ENCODE measurements at places on chromosomes 16 and 17. TPM values are rescaled to one million over a fixed set of nuclear protein-coding genes. Genes with fewer than 3 reads are reported as not detected.

IRF8 gene
- total RNA-seq = 1.6 TPM

MLKL gene
- total RNA-seq = 4.9 TPM

QRICH2 gene
- 1.8 TPM for total RNA-seq

SOX8 gene
- 1.8 TPM for total RNA-seq

DNA sequence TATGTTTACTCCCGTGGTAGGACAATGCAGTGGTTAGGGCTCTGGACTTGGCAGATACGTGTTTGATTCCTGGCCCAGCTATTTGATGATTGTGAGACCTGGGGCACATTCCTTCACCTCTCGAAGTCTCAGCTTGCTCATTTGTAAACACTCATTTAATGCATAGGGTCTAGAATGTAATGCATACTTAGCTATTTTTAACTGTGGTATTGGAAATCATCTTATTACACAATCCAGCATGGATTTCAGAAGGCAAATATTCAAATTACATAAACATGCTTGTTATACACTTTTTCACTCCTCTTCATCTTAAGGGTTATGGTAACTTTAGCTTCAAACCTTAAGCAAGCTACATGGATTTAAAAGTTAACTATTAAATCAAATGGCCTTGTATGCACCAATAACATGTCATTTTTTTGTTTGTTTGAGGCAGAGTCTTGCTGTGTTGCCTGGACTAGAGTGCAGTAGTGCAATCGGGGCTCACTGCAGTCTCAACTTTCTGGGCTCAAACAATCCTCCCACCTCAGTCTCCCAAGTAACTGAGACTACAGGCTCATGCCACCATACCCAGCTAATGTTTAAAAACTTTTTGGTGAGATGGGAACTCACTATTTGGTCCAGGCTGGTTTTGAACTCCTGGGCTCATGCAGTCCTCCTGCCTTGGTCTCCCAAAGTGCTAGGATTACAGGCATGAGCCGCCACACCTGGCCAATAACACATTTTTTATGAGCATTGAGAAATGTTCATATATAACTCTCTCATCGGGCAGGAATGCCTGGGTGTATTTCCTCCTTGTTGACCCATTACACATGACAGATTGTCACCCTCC, 52.5 kb downstream of the VAT1L start:
- DNase-seq = no peak

GRCh38 chr16:89873109-89873971, at the start of gene TCF25:
TCF25 (plus strand) TSS chr16:89873592; CDS start chr16:89873668, 76 bp downstream.
- DNase-seq = peak; percentile 92

- peak; percentile 90 for DNase-seq
Measured at GRCh38 chr16:1414532-1415260, at the start of gene UNKL. UNKL (minus strand) TSS chr16:1414704; CDS start chr16:1414691, 13 bp downstream.

DNA sequence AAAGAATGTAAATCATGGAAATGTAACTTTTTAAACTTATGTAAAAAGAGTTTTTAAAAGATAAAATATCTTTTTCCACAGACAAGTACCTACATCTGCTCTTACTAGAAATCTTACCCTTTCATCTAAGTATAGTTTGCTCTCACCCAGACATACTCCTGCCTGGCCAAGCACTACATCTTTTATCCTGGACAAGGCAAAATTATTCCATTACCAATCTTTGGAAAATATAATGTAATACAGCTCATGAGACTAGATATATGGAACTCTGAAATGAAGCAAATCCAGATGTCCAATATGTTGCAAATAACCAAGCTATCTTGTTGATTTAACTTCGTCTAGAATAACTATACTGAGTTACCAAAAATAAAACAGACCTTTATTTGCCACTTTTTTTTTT, 50.0 kb downstream of the VMP1 start:
- no peak for DNase-seq

DNA sequence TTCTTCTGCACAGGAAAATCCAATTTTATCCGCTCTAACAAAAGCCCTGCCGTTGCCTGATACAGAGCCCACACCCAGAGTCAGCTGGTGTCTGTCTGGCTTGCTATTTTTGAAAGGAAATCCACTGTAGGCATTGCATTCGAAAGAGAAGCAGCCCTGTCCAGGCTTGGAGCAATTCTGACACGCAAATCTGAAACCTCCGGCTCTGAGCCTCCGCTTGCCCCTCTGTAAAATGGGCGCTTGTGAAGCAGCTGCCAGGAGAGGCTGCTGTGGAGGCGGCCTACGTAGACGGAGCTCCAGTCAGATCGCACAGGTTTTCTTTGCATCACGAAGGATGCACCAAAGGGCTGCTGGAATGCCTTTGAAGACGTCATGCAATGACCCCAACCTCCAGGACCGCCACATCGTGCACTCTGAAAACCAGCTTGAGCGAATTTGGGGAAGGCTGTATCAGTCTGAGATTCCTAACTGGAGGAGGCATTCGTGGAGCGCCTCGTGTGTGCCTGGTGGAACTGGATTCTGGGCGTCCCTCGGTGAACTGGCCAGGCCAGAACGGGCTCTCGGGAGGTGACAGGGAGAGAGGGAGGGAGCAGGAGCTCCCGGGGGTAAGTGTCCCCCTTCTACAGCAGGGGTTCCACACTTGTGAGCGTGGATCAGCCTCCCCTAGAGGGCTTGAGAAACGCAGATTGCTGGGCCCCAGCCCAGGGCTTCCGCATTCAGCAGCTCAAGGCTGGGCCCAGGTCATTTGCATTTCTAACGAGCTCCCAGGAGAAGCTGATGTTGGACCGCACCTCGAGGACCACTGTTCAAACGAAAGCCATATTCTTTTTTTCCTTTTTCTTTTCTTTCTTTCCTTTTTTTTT, 215.5 kb downstream of the MRTFB start:
- DNase-seq = no peak

GRCh38 chr17:12457493-12457892, 208.2 kb upstream of the MYOCD start:
- DNase-seq = no peak

GRCh38 chr16:65790768-65791167, 575.7 kb upstream of the CDH5 start:
- no peak for DNase-seq

DNA sequence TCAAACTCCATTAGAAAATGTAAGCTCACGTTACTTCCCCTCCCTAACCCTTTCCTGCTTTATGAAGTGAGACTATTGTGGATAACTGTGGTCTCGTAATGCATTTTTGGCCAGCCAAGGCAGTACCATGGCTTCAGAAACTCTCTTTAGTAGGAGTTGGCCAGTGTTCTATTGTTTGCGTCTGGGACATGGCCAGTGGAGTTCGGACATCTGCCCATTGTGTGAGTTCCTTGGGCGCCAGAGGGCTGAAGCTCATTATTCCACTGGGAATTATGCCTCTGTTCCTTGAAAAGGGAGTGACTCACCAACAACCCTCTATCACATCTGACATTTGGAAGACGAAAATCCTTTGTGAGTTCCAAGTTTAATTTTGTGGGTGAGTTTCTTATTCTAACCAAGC, 319.5 kb upstream of the SOX9 start:
- no peak for DNase-seq

- no peak for DNase-seq
Measured at GRCh38 chr17:80968602-80969029, 23.0 kb upstream of the CHMP6 start.

GRCh38 chr17:58402679-58403078, 14.7 kb downstream of the RNF43 start:
- DNase-seq = no peak

- DNase-seq = no peak
Measured at GRCh38 chr16:58128181-58128631, 975 bp downstream of the CFAP20 start.

- no peak for DNase-seq
Measured at GRCh38 chr17:64938290-64938689, 19.0 kb upstream of the LRRC37A3 start.

- DNase-seq = no peak
Measured at GRCh38 chr16:21991621-21992020, 9.3 kb downstream of the PDZD9 start.

DNA sequence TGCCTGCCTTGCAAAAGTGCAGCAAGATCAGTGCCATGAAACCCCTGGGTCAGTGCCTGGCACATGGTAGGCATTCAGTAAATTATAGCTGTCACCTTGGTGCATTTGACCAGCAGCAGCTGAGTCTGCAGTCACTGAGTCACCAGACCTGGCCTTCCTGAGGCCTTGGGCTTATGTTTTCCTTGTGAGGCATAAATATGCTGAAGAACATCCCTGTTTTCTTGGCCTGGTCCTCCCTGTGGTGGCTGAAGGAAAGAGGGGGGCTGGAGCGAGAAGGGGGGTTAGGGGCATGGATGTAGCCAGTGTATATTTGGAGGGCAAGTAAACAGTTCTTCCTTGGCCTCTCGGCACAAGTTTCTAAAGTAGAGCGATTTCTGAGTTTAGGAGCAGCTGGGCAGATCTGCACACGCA, 26.5 kb downstream of the EPN2 start:
- DNase-seq = no peak

DNA sequence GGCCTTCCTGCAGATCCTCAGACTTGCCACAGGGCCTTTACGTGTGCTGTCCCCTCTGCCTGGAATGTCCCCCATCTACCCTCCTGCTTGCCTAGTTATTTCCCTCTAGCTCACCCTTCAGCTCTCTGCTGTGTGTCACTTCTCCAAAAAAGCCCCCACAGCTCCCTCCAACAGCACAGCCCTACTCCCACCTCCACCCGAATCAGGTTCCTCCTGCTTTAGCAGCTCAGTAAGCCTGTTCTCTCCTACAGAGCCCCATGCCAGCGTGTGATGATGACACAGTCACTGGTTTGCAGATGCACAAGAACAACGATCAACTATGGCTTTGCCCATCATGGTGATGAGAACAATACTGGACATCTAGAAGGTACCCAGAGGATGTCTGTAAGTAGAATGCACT, 7.1 kb upstream of the SAMD14 start:
- DNase-seq = no peak

DNA sequence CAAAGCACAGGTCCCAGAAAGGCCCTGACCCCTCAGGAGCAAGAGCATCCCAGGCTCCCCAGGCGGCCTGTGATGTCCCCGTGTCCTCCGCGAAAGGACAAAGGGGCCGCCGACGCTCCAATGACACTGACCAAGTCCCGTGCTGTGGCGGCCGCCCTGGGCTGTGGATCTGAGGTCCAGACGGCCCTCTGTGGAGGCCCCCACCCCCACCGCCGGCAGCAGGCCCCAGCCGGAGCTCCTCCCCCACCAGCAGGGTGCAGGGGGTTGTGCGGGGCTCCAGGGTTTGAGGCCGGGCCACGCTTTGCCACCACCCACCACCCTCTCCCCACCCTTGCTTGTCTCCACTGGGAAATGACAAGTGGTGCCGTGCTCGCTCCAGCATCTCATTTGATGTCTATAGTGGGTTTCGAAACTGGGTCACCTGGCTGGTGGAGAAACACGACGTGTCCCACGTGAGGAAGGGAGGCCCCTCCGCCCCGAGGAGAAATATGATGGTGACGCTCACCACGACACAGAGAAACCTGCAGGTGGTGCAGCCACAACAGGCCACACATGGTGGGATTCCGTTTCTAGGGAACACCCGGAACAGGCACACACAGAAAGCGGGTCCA, 31.2 kb upstream of the ZNF469 start:
- DNase-seq = no peak

GRCh38 chr17:78384479-78385175, 6.2 kb downstream of the PGS1 start:
- no peak for DNase-seq

DNA sequence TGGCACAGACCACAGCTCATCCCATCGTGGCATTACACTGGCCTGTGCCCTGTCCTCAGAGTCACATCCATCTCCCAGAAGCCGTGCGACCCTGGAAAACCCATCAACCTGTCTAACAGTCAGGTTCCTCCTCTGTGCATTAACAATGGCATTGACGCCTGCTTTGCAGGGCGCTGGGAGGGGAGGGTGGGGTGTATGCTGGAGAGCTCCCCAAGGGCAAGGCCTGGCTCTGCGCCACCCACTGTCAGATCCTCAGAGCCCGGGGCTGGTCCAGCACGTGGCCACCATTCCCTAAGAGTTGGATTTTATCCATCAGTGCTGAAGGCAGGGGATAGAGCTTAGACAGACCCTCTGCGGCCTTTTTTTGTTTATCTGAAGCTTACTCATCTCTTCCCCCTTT, 28.7 kb downstream of the NOS2 start:
- no peak for DNase-seq

GRCh38 chr17:74646231-74646630, 22.7 kb upstream of the CD300E start:
- DNase-seq = no peak

GRCh38 chr16:58500430-58501241, 693 bp downstream of the NDRG4 start:
- DNase-seq = peak; percentile 71

All from cardiac septum (tissue), 1 donor.